ENCODE measurements at places on chromosomes 7 and 10. TPM values are rescaled to one million over a fixed set of nuclear protein-coding genes. Genes with fewer than 3 reads are reported as not detected.

Gene ELN
- total RNA-seq, result not detected

Gene ADCYAP1R1
- total RNA-seq, result not detected

Gene BMPER
- total RNA-seq, result not detected

Gene CRHR2
- total RNA-seq, result not detected

Gene CUZD1
- 1.7 TPM for total RNA-seq

Gene TPK1
- total RNA-seq, result 21.4 TPM

Gene BLNK
- total RNA-seq, result 1.3 TPM

Gene FEZF1
- not detected for total RNA-seq

Gene FHIP2A
- total RNA-seq, result 13.2 TPM

Gene CCDC172
- total RNA-seq, result not detected

Gene SBDS
- 87.1 TPM for total RNA-seq

Gene SYNPO2L
- not detected for total RNA-seq

Gene AP1S1
- 30.1 TPM for total RNA-seq

DNA sequence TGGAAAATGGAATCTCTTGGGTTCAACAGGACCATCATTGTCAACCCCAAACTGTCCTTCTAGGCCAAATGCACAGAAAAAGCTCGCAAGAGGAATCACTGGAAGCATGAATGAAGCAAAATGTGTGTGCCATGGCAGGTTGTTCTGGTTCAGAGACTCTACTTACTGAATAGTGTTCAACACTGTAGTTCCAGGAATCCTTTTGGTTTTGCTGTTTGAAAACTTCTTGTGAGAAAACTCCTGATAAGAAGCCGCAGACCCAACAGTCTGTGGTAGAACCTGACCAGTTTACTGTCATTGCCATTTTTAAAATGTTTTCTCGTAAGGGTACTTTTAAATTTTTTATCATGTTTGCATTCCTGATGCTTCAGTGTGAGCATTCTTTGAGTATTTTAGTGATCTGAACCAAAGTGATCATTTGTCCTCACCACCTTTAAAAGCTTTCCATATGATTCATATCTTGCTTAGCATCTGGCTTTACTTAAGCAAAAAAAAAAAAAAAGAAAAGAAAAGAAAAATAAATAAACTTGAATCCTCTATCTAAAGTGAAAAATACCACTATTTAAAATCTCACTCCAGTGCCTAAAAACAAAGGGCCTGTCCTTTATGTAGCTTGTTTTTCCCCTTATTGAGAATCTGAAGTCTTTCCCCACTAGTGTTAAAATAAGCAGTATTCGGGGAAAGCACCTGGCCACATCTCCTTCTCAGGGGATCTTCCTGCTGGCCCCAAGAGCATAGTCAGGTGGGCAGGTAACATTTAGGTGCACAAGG, 92.4 kb downstream of the WNT2 start:
- DNase-seq, result no peak

- no peak for DNase-seq
Measured at GRCh38 chr7:94374231-94374630, 20.5 kb upstream of the COL1A2 start.

DNA sequence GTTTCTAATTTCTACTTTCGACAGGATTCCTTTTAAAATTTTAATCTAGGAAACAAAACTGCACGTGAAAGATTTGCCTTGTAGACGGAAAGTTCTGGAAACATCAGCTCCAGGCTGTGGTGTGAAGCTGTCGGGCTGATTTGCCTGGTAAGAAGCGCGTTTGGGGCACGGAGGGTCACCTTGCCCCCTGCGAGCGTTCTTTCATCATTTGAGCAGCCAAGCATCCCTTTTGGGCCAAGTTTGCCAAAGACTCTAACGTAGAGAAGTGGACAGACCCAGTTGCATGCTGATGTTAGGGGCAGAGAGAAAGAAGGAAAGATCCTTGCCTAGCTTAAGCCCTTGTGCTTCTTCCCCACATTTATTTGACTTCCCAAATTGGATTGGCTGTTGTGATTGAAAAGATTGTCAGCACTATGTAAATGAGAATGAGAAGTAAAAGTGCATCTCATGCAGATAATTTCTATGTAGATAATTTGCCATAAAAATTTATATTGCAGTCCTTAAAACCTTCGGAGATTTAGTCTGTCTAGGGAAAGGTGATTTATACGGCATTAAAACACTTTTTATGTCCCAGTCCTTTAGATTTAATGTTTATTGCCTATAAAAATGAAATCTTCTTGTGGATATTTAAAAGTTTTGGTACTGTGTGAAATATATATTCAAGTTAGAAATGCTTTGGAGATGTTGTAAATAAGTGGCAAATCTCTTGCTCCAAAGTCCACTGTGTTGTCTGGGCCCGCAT, 76.1 kb downstream of the CUX1 start:
- DNase-seq, result no peak

DNA sequence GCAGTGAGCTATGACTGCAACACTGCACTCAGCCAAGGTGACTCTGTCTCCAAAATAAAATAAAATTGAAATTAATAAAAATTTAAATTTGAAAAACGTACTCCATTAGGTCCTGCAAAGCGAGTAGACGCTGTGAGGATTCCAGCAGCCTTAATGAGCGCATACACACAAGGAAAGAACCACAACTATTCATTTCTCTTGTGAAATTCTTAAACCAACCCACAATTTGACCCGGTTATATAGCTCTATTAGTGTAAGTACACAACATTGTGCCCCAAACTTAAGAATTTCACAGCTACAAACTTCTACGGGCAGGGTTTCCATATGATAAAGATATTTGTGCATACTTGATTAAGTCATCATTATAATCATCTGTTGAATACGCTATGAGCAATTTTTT, 84.4 kb downstream of the PARD3 start:
- DNase-seq, result no peak

DNA sequence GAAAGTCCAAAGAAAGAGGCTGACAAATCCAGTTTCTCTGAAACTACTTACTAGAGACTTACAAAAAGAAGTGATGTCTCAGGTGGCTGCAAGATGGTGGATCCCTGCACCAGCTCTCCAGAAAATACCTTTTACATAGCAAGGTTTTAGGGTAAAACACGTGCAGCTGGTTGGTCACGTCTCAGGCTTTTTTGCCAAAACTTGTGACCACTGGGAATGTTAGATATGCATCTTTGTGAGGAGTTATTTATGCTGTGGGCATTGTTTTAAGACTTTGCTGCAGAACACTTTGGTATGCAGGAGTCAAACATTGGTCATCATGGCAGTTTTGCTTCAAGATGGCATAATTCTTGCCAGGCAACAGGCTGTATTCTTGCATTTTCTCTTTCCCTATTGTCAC, 1352.8 kb downstream of the REEP3 start:
- DNase-seq, result no peak

GRCh38 chr7:149670288-149670687, 103.1 kb downstream of the ZNF467 start:
- DNase-seq, result no peak

DNA sequence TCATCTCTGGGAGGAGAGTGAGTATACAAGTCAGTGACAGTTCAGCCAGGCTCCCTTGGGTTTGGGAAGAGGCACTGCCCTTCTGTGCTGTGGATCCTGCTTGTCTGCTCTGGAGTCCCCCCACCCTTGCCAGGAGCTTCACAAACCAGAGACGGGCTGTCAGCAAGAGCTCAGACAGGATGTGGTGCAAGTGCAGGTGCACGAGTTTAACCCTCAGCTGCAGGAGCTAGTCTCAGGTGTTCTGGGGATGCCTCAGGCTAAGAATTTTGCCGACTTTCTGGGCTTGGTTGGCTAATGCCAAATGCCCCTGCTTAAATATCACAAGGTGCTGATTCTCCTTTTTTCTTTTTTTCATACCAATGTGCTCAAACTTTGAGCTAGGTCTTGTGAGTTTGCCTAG, 22.3 kb downstream of the ZNF783 start:
- no peak for DNase-seq

DNA sequence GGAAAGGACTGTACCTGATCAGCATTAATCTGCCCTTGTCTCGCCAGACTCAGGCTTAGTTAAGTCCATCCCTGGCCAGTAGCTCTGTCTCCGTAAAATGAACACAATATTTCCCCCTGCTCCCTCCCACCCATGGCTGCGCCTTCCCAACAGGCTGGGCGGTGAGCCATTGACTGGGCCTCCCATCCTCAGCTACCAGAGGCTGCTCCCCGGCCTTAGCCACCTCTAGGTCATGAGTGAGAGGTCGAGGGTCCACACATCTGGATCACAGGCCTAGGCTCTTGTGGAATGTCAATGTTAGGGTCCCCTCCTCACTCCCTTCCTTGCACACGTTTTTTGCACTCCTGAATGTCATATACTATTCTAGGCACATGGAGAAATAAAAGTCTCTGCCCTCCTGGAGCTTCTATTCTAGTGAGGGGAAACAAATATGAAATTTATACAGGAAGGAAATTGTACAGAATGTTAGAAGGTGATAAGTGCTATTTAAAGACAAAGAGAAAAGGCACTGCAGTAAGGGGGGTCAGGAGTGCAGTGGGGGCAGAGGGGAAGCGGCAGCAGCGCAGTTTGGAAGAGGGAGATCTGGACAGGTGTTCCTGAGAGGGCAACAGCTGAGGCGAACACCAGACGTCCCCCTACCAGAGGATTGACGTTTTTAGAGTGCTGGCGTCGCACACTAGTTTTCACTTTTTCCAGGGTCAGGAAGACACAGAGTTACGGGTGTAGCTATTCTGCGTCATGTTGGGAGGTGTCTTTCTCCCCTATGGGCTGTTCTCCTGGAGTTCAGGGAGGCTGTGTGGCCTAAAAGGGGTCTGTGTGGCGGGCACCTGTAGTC, 17.2 kb upstream of the EIF5AL1 start:
- no peak for DNase-seq

- no peak for DNase-seq
Measured at GRCh38 chr10:30639946-30640786, 10.6 kb upstream of the LYZL2 start.

GRCh38 chr10:13993169-13993568, 337.6 kb downstream of the FRMD4A start:
- DNase-seq, result no peak

DNA sequence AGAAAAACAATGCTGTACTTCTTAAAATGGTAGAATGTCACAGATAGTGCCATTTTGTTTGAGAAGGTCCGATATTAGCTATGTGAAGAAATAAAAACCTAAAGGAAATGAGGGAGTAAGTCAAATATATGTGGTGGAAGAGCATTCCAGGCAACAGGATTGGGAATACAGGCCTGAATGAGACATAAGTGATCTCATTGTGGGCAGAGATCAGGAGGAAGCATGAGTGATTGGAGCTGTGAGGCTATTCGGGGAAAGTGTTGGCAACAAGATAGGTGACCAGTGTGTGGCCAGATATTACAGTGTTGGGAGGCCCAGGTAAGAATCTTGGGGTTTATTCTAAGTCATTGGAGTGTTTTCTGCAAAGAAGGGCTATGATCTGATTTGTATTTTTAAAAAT, 41.3 kb upstream of the AGMO start:
- no peak for DNase-seq

DNA sequence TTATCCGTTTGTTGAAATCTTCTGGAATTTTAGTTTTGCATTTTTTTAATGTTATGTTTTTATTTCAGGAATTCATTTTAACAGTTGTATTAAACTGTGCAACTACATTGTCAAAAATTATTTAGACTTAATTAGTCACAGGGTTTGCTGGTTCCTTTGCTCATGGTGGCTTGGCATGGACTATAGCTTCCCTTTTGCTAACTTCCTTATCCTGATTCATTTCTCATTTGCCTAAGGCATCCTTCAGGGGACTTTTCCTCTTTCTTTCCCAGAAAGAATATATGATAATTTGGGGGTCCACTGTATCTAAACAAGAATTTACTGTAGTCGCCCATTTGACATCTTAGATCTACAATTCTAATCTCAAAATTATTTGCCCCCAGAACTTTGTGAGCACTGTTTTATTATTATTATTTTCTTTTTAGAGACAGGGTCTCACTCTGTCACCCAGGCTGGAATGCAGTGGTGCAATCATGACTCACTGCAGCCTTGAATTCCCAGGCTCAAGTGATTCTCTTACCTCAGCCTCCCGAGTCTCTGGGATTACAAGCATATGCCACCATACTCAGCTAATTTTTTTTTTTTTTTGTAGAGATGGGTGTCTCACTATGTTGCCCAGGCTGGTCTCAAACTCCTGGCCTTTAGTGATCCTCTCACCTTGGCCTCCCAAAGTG, 13.9 kb downstream of the FIGNL1 start:
- no peak for DNase-seq

- no peak for DNase-seq
Measured at GRCh38 chr7:30996256-30996655, 32.5 kb downstream of the GHRHR start.

DNA sequence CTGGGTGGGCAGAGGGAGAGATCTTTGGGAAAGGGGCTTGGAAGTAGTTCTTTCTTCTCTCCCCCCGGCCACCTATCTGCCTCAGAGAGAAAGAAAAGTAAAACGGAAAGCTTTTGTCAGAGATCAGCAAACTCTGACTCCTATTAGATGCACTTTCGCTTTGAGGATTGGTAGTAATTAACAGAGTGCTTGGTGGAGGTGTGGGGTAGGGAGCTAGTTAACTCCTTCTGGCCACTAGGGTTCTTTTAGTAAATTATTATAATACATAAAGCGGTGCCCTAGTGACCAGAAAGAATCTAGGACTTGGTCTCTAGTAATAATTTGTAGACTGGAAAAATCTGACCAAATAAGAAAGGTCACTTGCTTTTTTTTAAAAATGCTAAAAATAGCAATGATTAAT, 54.6 kb downstream of the CPVL start:
- DNase-seq, result no peak

DNA sequence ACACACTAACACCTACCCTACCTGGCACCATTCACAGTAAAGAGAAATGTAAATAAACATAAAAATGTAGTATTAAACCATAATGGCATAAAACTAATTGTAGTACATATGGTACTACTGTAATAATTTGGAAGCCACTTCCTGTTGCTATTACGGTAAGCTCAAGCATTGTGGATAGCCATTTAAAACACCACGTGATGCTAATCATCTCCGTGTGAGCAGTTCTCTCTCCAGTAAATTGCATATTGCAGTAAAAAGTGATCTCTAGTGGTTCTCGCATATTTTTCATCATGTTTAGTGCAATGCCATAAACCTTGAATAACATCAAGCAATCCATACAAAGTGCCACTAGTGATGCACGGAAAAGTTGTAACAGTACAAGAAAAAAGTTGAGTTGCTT, 75.4 kb downstream of the CFTR start:
- DNase-seq, result no peak

- DNase-seq, result no peak
Measured at GRCh38 chr10:106707657-106708056, 456.8 kb downstream of the SORCS1 start.

GRCh38 chr7:74231232-74231590, 21.4 kb downstream of the LAT2 start:
- DNase-seq, result no peak

DNA sequence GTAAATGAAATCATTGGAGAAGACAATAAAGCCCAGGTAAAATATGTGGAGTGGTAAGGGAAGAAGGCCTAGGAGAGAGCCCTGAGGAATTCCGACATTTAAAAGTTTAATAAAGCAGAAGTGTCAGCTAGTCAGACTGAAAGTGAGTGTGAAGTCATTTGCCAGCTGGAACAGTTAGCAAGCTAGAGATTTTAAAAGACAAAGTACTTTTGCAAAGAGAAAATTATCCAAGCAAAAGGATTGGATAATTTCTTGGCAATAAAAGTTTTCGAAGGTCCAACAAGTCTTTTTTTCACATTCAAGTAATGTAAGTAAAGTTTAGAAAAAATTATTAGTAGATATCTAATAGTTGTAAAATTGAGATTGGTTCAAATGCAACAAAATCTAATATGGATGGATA, 27.1 kb upstream of the SEMA3C start:
- DNase-seq, result no peak

GRCh38 chr10:53108317-53108934, 335.8 kb upstream of the MBL2 start:
- no peak for DNase-seq

- no peak for DNase-seq
Measured at GRCh38 chr10:38038107-38038931, 27.8 kb downstream of the ZNF33A start.

- no peak for DNase-seq
Measured at GRCh38 chr10:10364902-10365301, 652.8 kb upstream of the CELF2 start.
